Hepatocyte (in vitro differentiated cells): ENCODE measurements at places on chromosomes 2 and 18.

DNA sequence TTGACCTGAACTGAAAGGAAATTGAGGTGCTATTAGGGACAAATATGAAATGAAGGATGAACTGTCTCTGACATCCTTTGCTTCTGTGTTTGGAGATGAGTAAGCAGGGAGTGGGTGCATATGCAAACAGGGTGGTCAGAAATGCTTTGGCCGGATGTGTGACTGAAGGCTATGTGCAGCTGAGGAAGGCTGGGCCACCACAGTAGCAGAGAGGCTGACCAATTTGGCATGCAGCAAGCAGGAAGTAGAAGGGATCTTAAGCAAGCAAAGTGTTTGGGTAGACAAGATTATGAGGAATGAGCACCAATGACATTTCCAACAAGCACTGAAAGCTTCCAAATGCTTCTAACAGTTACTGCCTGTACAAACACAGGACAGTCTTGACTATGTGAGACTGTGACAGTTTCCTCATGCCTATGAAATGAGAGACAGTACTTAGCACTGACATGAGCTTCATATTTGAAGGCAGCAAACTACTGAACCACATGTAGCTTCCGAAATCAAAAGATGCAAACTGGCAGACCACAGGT lies 3.3 kb upstream of the ACTR3 start:
- no peak for DNase-seq

DNA sequence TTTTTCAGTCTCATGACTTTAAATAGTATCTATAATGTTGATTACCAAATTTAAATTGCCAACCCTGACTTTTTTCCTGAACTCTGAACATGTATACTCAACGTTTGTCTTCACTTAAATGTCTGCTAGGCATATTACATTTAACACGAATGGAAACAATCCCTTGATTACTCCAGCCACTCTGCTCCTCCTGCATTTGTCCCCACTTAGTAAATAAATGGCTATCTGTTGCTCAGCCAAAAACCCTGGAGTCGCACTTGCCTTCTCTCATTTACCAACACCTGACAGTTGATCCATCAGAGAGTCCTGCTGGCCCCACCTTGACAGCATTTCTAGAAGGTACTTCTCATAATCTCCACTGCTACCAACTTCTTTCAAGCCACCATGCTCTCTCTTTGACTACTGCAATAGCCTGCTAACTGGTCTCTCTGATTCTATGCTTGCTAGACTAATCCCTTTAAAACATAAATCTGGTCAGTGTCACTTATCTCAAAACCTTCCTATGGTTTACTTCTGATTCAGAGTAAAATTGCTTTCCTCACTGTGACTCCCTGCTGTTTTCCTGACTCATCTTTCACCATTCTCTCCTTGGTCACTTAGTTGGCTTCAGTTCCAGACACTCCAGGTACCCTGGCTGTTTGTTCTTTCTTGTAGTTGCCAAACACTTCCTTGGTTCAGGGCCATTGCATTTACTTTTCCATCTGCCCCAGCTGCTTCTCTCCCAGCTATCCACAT lies 31.9 kb downstream of the SPAG16 start:
- no peak for DNase-seq

GRCh38 chr2:72293620-72294019 lies 146.0 kb upstream of the CYP26B1 start:
- DNase-seq, result no peak

DNA sequence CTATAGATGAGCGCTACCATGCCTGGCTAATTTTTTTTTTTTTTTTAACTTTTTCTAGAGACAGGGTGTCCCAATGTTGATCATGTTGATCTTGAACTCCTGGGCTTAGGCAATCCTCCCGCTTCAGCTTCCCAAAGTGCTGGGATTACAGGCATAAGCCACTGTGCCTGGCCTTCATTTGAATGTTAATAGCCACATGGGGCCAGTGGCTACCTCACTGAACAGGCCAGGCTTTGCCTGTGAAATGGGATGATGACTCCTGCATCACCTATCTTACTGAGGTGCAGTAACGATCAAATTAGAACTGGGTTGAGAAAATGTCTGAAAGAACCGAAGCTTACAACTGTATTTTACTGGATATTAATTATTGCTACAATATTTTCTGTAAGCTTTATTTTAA lies 278.7 kb downstream of the TCF4 start:
- no peak for DNase-seq
